A172 (cell line): ENCODE measurements at places on chromosomes 4 and X. TPM values are rescaled to one million over a fixed set of nuclear protein-coding genes. Genes with fewer than 3 reads are reported as not detected.

- no peak for DNase-seq
These were observed 49.9 kb upstream of the LRPAP1 start for GRCh38 chr4:3582091-3582475.

DNA sequence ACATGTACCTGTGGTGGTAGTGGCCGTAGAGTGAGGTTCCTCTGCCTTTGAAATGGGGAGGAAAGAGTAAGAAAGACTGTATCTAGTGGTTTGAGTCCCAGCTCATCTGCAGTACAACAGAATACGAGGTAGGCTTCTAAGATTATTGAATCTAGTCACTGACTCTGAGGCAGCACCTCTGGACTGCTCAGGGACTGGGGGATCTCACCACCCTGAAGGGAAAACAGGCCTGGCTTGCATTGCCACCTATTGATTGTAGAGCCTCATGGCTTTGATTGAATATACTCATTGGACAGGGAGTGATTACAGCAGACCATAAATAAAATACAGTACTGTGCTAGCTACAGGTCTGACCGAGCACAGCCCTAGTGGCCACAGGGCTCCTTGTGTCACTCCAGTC, 50.5 kb downstream of the GPR174 start:
- DNase-seq = no peak

- no peak for DNase-seq
These were observed 157.1 kb upstream of the LNX1 start for GRCh38 chr4:53748328-53748772.

GRCh38 chrX:65841263-65841662, 173.8 kb downstream of the MSN start:
- no peak for DNase-seq

- peak; percentile 46 for DNase-seq
These were observed 2.6 kb downstream of the SLC25A31 start for GRCh38 chr4:127732623-127733328.

DNA sequence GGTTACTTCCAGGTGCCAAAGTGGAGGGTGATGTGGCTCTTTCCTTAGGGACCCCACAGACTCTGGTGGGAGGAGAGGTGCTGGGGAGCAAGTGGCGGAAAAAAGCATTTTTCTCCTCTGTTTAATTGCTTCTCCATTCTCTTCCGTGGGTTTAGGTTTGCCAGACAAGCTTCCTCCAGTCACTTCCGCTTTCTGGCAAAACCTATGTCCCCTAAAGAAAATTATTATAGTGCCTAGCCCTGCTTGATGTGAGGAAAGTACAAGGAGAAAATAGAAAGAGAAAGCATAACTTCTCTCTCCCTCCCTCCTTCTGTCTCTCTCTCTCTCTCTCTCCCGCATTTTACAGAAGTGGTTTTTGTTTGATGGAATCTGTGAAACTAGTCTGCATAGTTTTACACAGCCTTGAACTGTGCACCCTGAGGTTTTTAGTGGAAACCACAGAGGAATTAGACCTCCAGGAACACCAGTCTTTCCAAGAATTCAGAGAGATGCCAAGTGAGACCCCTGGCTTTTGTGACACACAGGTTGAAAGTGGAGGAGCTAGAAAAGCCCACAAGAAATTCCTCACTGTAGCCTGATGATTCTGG, 231.1 kb upstream of the ANXA3 start:
- no peak for DNase-seq

SMIM10 gene
- 0.40 and 0.60 TPM in 2 replicates for total RNA-seq

SYTL5 gene
- 8.1 and 8.5 TPM in 2 replicates for total RNA-seq

ETNPPL gene
- not detected in 2 replicates for total RNA-seq

VSIG4 gene
- not detected in 2 replicates for total RNA-seq

LIAS gene
- 9.2 and 12.5 TPM in 2 replicates for total RNA-seq
